Mesothelial cell of epicardium (in vitro differentiated cells): ENCODE measurements at places on chromosomes 2 and 18.

DNA sequence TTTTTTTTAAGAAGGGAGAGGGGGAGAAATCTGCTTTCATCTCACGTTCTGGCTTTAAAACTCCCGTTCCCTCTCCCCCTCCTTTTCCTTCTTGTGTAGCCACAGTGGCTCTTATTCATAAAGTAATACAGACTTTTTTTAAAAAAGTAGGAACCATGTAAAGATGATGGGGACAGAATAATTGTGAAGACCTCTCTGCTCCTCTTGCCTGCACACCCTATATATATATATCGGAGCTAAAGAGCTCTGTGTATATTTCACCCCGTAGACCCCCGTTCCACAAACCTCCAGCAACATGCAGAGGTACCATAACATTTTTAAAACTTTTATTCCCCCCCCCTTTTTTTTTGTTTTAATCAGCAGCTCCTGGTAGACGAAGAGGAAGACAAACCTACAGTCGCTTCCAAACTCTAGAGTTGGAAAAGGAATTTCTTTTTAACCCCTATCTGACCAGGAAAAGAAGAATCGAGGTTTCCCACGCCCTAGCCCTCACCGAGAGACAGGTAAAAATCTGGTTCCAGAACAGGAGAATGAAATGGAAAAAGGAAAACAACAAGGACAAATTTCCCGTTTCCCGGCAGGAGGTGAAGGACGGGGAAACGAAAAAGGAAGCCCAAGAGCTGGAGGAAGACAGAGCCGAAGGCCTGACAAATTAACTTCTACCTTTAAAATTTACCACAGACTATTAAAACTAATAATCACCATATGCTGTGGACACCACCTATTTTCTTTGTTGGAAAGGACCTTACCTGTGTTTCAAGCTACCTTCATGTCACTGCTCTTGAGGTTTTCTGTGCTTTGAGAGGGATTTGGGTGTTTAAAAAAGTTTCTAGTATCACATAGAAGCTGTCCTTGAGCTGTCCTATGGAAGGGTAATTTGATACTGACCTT, 1.7 kb downstream of the HOXD8 start:
- DNase-seq: no peak

GRCh38 chr2:175435012-175435411, 253.5 kb upstream of the ATP5MC3 start:
- DNase-seq: no peak

- no peak for DNase-seq
Measured at GRCh38 chr2:36351736-36352349, 3.7 kb upstream of the CRIM1 start.

DNA sequence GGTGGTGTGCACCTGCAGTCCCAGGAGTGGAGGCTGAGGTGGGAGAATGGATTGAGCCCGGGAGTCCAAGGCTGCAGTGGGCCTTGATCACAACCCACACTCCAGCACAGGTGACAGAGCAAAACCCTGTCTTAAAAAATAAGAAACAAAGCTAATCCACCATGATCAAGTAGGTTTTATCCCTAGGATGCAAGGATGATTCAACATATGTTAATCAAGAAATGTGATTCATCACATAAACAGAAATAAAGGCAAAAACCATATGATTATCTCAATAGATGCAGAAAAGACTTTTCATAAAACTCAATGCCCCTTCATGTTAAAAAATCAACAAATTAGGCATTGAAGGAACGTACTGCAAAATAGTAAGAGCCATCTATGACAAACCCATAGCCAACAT, 58.1 kb downstream of the CCBE1 start:
- DNase-seq: no peak

- DNase-seq: no peak
Measured at GRCh38 chr2:34365932-34366331, 766.8 kb upstream of the FAM98A start.
